CMK (cell line): ENCODE measurements at places on chromosomes 13 and 19.

GRCh38 chr19:18282021-18282787, 782 bp upstream of the JUND start:
- DNase-seq = peak; percentile 85

GRCh38 chr13:41306271-41307145, 4.6 kb upstream of the NAA16 start:
- no peak for DNase-seq

DNA sequence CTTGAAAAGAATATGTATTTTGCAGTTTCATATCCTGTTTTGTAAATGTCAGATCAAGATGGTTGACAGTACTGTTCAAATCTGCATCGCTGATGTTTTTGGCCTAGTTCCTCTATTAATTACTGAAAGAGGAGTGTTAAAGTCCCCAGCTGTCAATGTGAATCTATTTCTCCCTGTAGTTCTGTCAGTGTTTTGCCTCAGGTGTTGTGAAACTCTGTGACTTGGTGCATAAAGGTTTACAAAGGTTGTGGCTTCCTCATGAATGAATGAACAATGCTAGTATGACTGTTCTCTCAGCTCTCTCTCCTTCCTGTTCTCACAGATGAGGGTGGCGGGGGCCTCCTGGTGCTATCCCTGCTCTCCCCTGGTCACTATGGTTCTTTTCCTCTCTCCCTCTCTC, 142.4 kb downstream of the MYCBP2 start:
- no peak for DNase-seq

GRCh38 chr13:65595916-65596315, 1634.2 kb downstream of the PCDH9 start:
- no peak for DNase-seq

DNA sequence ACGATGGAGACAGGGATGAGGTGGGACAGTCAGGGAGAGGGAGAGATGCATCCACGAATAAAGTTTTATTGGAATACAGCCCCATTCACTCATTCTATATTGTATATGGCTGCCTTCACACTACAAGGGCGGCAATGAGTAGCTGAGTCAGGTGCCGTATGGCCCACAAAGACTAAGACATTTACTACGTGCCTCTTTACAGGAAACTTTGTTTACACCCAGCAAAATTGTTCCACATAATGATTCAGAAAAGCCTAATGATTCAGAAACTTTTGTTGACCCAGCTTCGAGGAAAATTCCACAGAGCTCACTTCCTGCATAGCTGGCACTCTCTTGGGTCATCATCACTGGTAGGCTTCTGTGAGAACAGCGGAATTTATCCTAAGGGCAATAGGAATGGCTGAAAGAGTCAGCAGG, 87.3 kb upstream of the PEG3 start:
- DNase-seq = no peak

DNA sequence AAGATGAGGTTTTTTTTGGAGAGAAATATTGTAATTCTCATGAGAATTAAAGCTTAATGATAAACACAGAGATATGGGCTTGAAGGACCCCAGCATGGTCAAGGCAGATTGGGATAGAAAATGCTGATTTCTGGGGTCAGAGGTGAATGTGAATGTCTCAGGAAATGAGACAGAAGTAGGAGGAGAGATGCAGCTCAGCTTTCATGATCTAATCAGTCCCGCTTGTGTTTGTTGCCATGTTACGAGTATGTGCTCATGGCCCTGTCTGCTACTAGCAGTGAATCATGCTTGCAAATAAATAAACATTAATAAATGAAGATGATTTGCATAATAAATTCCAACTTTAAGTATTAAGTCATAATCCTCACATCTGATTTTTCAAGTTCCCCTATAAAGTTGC, 23.0 kb upstream of the NDFIP2 start:
- no peak for DNase-seq

GRCh38 chr13:59479629-59480028, 684.1 kb downstream of the DIAPH3 start:
- DNase-seq = no peak

DNA sequence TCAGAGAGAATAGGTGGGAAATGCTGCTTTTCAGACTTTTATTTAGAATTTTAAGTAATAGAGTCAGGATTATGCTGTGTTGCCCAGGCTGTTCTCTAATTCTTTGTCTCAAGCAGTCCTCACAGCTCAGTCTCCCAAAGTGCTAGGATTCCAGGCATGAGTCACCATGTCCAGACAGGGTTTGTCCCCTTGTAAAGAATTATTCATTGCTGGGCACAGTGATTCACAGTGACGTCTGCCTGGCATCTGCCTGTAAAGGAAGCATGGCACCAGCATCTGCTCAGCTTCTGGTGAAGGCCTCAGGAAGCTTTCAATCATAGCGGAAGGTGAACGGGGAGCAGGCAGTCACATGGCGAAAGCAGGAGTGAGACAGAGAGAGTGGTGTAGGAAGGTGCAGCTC, 17.7 kb downstream of the ZNF763 start:
- DNase-seq = no peak

DNA sequence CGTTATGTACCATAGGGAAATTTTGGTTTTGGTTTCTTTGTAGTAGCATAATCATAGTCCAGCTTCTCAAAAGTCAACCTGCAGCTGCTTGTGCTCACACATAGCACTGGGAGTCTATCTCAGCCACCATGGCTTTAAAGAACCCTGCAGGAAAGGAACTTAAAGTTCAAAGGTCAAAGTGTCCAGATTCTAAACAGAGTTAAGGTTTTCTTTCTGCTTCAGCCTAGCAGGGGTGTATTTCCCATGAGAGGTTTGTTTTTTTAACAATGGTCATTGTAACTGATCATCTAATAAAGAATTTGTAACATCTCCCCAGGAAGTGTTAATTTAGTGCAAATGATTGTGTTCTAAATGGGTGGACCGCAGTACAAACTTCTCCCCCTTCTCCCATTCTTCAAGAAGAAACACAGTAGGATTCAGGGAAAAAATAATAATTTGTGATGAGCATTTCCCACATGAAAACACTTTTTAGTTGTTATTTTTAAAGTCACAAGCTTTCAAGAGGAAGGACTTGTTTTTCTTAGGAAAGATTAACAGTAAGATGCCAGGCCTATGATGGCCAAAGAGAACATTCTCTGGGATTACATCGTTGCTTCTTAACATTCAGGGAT, 168.0 kb downstream of the EFNB2 start:
- no peak for DNase-seq

DNA sequence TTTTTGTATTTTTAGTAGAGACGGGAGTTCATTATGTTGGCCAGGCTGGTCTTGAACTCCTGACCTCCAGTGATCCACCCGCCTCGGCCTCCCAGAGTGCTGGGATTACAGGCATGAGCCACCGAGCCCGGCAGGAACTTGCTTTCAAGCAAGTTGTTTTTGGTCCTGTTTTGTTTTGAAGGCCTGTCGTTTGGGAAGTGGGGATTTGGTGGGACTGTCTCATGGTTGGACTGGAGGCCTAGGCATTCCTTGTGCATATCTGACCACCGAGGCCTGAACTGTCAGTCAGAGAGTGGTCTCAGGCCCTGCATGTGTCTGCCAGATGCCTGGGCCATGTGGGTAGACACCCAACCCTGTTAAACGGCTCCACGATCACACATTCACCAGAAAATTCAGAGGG, 26.3 kb downstream of the UBXN6 start:
- no peak for DNase-seq

- DNase-seq = no peak
Observed at GRCh38 chr19:23587546-23587945, 99.5 kb downstream of the ZNF675 start.

GRCh38 chr19:41796362-41796761, at the start of gene CEACAM3:
Gene CEACAM3 (plus strand): TSS chr19:41796587. CDS start chr19:41796678, 91 bp downstream.
- DNase-seq = no peak
